ENCODE measurements at places on chromosomes 12 and 14. TPM values are rescaled to one million over a fixed set of nuclear protein-coding genes. Genes with fewer than 3 reads are reported as not detected.

GPD1 gene
- total RNA-seq: 8.5 TPM

CPNE8 gene
- 18.0 TPM for total RNA-seq

GRCh38 chr14:61470261-61470960 lies 149.0 kb downstream of the PRKCH start:
- peak overlapping the region; percentile 80 for H3K27ac ChIP-seq
- H3K27me3 ChIP-seq: no peaks in the 10 kb centered on the region
- H3K4me3 ChIP-seq: no peak overlapping the region
- no peak for DNase-seq
- peaks cover 98% of the 10 kb centered on the region for H3K4me1 ChIP-seq

DNA sequence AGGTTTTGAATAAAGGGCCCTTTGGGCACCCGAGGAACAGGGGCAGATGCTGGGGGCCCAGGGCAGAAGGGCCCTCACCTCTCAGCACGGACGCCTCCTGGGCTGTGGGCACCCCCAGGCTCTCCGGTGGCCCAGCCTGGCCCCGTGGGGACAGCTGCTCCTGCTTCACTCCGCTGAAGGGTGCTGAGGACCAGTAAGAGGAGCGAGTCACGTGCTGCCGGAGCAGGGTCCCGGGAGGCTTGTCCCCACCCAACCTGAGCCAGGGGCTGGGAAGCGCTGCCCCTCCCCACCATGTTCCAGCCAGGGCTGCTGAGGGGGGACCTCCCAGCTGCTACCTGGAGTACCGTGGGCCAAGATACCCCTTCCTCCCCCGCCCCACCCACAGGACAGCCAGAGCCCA lies 59.5 kb downstream of the RFLNA start:
- no peaks in the 10 kb centered on the region for H3K36me3 ChIP-seq
- no peaks in the 10 kb centered on the region for H3K27me3 ChIP-seq
- H3K4me1 ChIP-seq: peaks cover 14% of the 10 kb centered on the region
- H3K27ac ChIP-seq: no peak overlapping the region
- DNase-seq: no peak

- H3K27me3 ChIP-seq: no peaks in the 10 kb centered on the region
- peak overlapping the region; percentile 6 for H3K4me3 ChIP-seq
- H3K4me1 ChIP-seq: no peaks in the 10 kb centered on the region
- DNase-seq: no peak
- H3K36me3 ChIP-seq: no peaks in the 10 kb centered on the region
These were observed 52.3 kb downstream of the IRAK3 start for GRCh38 chr12:66241061-66242043.

DNA sequence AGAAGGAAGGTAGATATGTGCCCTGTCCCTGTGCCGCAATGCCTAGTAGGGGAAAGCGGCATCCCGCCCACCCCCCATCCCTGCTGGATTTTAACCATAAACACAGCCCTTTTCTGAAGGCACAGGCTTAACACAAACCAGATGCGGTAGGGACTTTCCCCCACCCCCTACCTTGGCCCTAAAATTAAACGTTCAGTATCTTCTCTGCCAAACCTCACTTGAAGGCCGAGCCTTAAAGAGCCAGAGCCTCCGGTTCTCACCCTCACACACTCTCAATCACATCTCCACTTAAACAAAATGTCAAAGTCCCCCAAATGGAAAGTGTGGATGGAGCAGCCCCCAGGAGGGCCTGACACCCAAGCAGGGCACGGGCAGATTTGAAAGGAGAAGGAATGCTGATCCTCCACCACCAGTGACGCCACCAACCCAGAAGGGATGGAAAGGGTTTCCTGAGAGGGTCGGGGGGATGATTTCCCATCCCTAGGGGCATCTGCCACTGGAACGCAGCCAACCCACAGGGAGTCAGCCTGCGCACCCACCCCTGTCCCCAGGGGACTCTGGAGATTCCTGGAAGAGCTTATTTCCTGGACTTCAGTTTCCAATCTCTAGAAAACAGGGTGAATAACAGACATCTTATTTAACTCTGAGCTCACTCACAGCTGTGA lies 26.4 kb downstream of the ACTN1 start:
- peak overlapping the region; percentile 74 for H3K27ac ChIP-seq
- H3K4me1 ChIP-seq: peaks cover 99% of the 10 kb centered on the region
- no peak overlapping the region for H3K4me3 ChIP-seq
- no peak for DNase-seq
- peaks cover 4% of the 10 kb centered on the region for H3K36me3 ChIP-seq

DNA sequence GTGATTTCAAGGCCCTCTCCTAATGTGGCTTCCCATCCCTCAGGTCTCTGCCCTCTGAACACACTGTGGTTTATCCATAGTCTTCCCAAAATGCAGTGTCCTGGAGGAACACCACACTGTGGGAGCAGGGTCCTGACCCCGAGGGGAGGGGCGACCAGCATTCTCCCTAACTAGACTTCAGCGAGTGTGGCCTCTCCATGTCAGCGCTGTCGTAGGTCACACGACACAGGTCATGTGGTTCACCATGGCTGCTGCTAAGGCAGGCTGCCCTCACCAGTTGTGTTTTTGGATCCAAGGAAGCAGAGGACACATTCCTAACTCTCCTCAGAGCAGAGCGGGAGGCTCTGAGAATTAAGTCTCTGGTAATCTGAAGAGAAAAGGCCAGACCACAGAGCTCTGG lies 50.5 kb downstream of the SSH1 start:
- no peak overlapping the region for H3K27ac ChIP-seq
- no peak overlapping the region for H3K4me3 ChIP-seq
- no peaks in the 10 kb centered on the region for H3K27me3 ChIP-seq
- peaks cover 96% of the 10 kb centered on the region for H3K36me3 ChIP-seq

- no peak for DNase-seq
- H3K4me3 ChIP-seq: no peak overlapping the region
- peaks cover 7% of the 10 kb centered on the region for H3K4me1 ChIP-seq
- peaks cover 8% of the 10 kb centered on the region for H3K36me3 ChIP-seq
These were observed 12.2 kb downstream of the TBX3 start for GRCh38 chr12:114671443-114672411.

All from left lung (tissue), 14 donors.